ENCODE measurements at places on chromosomes 2 and 18. TPM values are rescaled to one million over a fixed set of nuclear protein-coding genes. Genes with fewer than 3 reads are reported as not detected.

Gene MEP1B
- total RNA-seq: not detected

Gene KLHL41
- 0.14 TPM for total RNA-seq

Gene C2orf78
- total RNA-seq: not detected

Gene DLX2
- 0.29 TPM for total RNA-seq

Gene IL1RL2
- total RNA-seq: 0.22 TPM

Data from placental pericyte (primary cell).